ENCODE measurements at places on chromosomes 12 and 14.

- no peak for DNase-seq
These were observed 2.6 kb downstream of the SMIM41 start for GRCh38 chr12:52082026-52082668.

GRCh38 chr14:33714527-33715226, 236.2 kb downstream of the EGLN3 start:
- no peak for DNase-seq

GRCh38 chr12:47867495-47867941, 37.3 kb downstream of the VDR start:
- DNase-seq, result no peak

GRCh38 chr12:26979733-26980132, 34.5 kb downstream of the TM7SF3 start:
- no peak for DNase-seq

DNA sequence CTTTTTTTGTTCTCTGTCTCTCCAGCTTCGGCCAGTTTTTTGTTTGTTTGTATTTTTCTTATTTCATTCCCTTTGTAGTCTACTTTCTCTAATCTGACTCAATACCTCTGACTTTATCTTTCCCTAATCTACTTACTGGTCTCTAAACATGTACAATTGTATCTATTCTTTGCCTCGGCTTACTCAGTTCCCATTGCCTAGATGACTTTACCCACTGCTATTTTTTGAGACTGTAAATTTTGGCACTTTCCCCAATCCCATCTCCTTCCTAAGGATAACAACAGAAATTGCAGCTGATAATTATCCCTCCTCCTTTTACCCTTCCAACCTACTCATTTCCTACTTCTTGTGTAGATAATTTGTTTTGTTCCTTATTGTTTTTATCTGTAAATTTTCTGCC, 511.1 kb downstream of the RPL10L start:
- no peak for DNase-seq

All from activated CD4-positive, alpha-beta T cell treated with anti-CD3 and anti-CD28 coated beads for 4 hours (primary cell).